ENCODE measurements at places on chromosomes 6 and 20.

GRCh38 chr6:23650676-23651075, 475.3 kb upstream of the NRSN1 start:
- DNase-seq = no peak

- DNase-seq = no peak
Observed at GRCh38 chr6:11335826-11336225, 103.4 kb upstream of the NEDD9 start.

GRCh38 chr6:34149452-34149810, 3.5 kb upstream of the GRM4 start:
- DNase-seq = no peak

DNA sequence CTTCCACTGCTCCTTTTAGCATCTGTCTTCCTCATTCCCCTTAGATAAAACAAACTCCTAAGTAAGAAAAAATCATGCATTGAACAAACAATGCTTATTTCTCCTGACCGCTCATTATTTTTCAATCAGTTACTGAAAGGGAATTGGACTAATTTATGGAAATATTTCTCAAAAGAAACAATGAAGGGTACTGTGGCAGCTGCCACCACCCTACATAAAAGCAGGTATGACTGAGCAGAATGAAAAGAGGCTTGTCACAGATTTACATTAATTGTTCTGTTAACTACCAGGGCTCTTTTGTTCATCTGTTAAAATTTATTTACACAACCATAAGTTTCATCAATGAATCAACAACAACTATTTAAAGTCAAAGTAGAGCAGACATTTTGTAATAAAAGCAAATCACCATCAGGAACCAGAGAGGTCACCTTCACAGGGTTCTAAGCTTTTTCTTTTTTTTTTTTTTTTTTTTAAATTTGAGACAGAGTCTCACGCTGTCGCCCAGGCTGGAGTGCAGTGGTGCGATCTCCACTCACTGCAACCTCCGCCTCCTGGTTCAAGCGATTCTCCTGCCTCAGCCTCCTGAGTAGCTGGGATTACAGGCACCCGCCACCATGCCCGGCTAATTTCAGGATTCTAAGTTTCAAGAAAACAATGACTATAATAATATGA, 204.0 kb downstream of the PTPRK start:
- no peak for DNase-seq

- no peak for DNase-seq
Observed at GRCh38 chr6:150969901-150970300, 104.4 kb downstream of the MTHFD1L start.

GRCh38 chr20:5848711-5849505, 98.7 kb downstream of the SHLD1 start:
- no peak for DNase-seq

- DNase-seq = no peak
Observed at GRCh38 chr20:9903048-9903655, 64.3 kb upstream of the PAK5 start.

GRCh38 chr20:43448748-43449535, 8.8 kb upstream of the SRSF6 start:
- no peak for DNase-seq

DNA sequence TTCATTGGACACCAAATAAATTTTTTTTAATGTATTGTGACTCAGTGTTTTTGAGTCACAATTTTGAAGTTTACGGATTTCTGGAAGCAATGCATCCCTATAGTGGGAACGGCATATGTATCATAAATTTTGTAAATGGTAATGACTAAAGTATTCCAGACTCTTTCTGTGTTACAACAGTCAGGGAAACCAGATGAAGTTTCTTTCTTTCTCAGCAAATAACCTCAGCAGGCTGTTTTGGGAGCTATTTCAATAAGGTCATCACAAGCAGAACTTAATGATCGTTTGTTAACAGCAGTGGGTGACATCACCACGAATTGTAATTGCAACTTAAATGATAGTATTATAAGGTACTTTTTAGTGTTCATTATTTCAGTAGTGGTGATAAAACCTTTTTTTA, 52.0 kb downstream of the HIVEP1 start:
- peak; percentile 20 for DNase-seq

GRCh38 chr6:137349856-137350830, 131.0 kb upstream of the IFNGR1 start:
- DNase-seq = no peak

DNA sequence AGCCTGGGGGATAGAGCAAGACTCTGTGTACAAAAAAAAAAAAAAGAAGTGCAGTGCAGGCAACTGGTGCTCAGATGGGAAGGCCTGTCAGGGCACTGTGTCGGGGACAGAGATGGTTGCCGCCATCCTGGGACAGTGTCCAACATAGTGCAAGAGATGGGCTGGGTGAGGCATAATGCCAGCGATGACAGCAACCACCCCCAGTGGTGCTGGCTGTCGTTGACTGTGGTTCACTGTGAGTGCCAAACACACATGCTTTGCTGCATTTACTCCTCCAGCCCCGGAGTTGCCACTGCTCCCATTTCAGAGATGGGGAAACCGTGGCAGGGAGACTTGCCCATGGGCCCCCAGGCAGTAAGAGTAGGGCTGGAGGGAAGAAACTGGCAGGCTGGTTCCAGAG, 5.2 kb upstream of the C20orf203 start:
- no peak for DNase-seq

- no peak for DNase-seq
Observed at GRCh38 chr6:52136055-52136454, 48.6 kb upstream of the PKHD1 start.

DNA sequence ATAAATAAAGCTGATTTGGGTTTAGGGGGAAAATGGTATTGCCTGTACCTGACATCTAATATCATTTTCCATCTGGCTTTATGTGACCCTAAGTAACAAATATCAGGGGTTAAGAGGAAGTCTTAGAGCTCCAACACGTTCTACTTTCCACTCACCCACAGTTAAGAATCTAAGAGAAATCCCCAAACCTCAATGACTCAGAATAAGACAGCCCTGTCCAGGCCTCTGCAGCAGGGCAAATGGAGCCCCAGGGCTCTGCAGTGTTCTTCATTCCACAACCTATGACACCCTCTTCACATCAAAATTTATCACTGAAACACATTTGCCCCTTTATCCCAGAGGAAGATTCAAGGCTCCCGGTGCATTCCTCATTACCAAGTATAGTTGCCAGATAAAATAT, 20.3 kb upstream of the TENT5A start:
- no peak for DNase-seq

GRCh38 chr6:3542032-3542640, 85.3 kb upstream of the SLC22A23 start:
- no peak for DNase-seq

GRCh38 chr20:33019465-33020277, 11.8 kb upstream of the BPIFB6 start:
- DNase-seq = no peak

- no peak for DNase-seq
Observed at GRCh38 chr6:37175332-37176267, 5.6 kb downstream of the PIM1 start.

DNA sequence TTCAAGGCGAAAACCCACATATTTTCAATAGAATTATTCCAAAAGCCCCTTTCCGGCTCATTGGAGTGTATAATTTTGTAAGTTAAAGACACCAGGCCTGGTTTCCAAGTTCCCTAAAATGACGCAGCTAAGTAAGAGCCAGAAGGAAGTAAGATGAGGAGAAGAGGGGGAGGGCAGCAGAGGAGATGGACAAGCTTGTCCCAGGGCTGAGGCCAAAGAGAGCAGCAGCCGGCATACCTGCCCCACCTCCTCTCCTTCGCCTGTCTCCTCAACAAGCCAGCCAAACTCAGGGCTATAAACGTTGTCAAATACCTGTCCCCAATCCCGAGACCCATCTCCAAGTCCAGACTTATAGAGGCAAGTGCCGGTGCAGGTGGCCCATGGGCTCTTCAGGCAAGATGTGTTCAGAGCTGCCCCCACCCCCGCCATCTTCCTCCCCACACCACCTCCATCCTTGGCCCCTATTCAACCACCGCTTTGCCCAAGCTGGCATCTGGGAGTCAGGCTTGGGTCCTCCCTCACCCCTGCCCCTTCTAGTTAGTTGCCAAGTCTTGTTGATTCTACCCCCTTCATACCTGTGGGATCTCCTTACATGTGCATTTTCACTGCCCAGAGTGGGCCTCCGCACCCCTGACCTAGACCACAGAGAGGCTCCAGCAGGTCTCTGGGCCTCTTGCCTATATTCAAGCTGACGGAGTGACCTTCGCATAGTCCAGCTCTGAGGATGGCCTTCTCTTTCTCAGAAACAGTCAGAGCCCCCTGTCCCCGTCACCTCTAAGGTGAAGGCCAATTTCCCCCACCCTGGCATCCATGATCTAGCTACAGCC, 75.7 kb upstream of the SIRPA start:
- no peak for DNase-seq

DNA sequence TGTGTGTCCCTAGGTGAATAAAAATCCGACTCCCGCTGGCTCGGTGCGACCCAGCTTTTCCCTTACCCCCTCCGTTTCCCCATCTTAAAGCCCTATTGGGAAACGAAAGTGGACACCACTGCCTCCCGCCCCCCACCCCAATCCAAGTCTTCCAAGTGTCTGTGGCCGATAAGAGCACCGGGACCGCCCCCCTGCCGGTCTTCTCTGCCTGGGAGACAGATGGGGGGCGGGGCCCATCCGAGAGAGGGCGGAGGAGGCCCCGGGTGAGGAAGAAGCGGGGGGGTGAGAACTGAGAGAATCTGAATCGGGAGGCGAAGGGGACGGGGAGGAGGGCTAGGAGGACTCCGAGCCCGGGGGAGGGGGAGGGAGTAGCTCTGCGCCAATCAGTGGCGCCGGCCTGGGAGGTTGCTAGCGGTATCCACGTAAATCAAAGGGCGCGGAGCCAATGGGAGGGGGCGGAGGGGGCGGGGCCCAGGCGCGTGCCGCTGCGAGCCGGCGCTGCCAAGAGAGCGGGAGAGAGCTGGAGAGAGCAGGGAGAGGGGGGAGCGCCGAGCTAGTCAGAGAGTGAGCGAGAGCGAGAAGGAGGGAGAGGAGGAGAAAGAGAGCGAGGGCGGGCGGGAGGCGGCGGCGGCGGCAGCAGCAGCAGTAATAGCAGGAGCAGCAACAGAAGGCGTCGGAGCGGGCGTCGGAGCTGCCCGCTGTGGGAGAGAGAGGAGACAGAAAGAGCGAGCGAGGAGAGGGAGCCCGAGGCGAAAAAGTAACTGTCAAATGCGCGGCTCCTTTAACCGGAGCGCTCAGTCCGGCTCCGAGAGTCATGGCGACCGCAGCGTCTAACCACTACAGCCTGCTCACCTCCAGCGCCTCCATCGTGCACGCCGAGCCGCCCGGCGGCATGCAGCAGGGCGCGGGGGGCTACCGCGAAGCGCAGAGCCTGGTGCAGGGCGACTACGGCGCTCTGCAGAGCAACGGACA, at the start of gene POU3F2:
Gene POU3F2 (plus strand): TSS at position 515 of the 972 bp plus-strand sequence. CDS start 300 bp downstream, at position 815.
- DNase-seq = peak; percentile 34

GRCh38 chr6:8108031-8108660, 5.8 kb upstream of the EEF1E1 start:
- DNase-seq = peak; percentile 90

- DNase-seq = no peak
Observed at GRCh38 chr6:131394768-131395432, 178.1 kb upstream of the ARG1 start.

GRCh38 chr20:41392871-41393704, 26.5 kb upstream of the EMILIN3 start:
- DNase-seq = no peak

GRCh38 chr6:28446818-28447511, 3.7 kb upstream of the ZSCAN23 start:
- DNase-seq = no peak

DNA sequence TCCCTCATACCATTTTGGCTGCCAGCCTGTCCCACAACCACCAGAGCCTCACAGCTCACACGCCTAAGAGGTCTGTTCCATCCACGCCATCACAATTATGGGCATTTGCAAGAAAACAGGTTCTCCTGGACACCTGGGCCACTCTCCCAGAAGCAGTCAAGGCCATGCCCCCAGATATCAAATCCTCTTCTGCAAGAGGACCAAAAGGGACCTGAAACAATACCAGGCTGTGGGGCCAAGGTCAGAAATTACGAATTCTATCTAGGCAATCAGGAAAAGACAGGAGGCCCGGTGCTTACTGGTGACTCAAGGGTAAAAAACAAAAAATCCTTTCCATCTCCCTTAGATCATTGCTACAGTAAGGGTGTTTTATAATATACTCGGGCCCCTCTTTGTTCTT, 69.8 kb downstream of the ZMYND8 start:
- DNase-seq = no peak

Data from AG04450 (cell line).